NCI-H774 (cell line): ENCODE measurements at places on chromosomes 3 and 15.

DNA sequence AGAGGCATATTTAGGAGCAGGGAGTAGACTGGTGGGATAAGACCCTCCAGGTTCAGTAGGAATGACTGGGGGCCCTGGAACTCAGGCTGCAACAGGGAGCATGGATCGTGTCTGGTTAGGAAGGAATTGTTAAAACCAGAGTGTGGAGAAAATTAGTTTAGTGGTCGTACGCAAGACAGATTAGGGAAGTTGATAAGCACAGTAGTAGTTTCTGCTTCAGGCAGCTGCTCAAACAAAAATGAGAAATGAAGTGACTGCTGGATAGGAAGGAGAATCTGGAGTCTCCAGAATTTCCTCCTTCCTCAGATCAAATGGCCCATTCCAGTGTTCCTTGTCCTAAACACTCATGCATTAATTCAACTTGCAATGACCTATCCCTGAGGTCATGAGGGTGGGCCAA is 11.2 kb downstream of the MYD88 start:
- DNase-seq, result no peak

DNA sequence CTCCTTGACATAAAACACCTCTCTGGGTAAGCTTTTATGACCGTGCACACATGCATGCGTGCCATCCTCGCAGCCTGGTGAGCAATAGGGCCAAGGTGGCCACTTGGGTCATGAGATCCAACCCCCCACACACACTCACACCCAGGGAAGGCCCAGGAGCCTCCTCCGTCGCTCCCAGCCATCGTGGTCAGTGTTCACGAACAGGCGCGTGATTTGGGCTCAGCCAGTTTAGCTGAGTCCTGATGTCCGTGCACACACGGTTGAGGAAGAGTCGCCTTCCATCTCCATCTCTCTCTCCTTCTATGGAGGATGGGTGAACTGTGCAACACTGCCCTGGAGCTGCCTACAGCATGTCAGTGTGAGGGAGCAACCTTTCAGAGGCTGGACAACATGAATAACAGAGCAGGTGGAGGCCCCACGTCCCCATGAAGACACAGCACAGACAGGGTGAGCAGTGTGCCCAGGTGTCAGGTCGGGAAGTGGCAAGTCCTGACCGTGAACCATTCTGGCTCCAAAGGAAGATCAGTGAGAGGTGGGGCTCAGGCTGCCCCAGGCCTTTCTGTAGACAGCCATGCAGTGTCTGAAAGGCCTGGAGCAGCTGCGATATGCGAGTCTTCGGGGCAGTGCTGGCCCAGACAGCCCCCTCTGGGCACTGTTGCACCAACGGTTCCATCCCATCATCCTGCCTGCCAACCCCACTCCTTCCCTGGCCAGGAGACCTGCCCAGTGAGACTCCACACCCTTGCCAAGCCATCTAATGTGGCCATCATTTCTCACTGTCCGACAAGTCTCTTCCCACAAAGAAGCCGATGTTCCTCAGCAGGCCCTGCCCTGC is 253.4 kb downstream of the OCA2 start:
- no peak for DNase-seq

- DNase-seq, result no peak
Measured at GRCh38 chr3:113070072-113070640, 79.4 kb downstream of the GTPBP8 start.

GRCh38 chr3:37308247-37308646 is 133.9 kb upstream of the LRRFIP2 start:
- DNase-seq, result no peak

GRCh38 chr15:90625037-90625436 is 92.1 kb upstream of the BLM start:
- DNase-seq, result no peak

- no peak for DNase-seq
Measured at GRCh38 chr15:92049290-92049989, 195.9 kb downstream of the SLCO3A1 start.

GRCh38 chr3:78506581-78507195 is 1261.1 kb downstream of the ROBO1 start:
- DNase-seq, result no peak

GRCh38 chr3:23735062-23735461 is 70.7 kb upstream of the UBE2E1 start:
- no peak for DNase-seq

DNA sequence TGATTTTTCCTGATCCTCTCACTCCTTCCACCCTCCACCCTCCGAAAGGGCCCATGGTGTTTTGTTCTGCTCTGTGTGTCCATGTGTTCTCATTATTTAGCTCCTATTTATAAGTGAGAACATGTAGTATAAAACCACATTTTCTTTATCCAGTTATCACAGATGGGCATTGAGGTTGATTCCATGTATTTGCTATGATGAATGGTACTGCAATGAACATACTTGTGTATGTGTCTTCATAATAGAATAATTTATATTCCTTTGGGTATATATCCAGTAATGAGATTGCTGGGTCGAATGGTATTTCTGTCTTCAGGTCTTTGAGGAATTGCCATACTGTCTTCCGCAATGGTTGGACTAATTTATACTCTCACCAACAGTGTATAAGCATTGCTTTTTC is 126.0 kb downstream of the IMPG2 start:
- no peak for DNase-seq

GRCh38 chr3:133927540-133928066 is 31.9 kb upstream of the RAB6B start:
- DNase-seq, result no peak

DNA sequence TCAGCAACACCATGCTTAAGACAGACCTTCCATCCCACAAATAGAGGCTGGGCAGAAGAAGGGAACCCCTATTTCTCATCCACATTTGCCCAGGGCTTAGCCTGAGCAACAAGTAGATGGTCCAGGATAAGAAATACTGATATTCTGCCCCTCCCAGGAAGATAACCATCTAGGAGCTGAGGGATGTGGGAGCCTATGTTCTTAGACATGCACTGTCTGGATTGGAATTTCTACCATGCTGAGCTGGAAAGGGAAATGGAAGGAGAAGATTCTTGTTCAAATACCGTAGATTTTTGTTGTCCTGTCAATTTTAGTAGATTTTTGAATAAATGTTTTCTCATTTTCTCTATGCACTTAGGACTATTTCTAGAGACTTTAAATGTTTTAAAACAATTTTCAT is 450.7 kb upstream of the SEMA6D start:
- DNase-seq, result no peak

- DNase-seq, result no peak
Measured at GRCh38 chr15:67977414-67978089, 76.6 kb upstream of the PIAS1 start.

DNA sequence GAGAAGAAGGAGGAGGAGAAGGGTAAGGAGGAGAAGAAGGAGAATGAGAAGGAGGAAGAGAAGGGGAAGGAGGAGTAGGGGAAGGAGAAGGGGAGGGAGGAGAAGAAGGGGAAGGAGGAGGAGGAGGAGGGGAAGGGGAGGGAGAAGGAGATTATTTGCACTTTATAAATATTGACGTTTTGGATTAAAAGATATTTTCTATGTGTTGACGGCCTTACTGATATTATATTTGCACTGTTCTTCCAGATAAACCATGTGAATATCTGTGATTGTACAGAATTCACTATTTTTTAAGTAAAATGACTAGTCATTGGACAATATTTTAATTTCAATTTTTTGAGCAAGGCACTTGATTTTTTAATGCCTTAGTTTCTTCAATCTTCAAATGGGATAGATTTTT is 310.5 kb upstream of the DNAJC19 start:
- DNase-seq, result no peak

GRCh38 chr3:98823791-98824190 is 60.7 kb downstream of the ST3GAL6 start:
- DNase-seq, result no peak

- DNase-seq, result no peak
Measured at GRCh38 chr15:98787936-98788757, 139.8 kb downstream of the IGF1R start.

- DNase-seq, result no peak
Measured at GRCh38 chr3:193981504-193981903, 154.4 kb upstream of the HES1 start.

GRCh38 chr15:47819158-47819557 is 101.9 kb downstream of the SEMA6D start:
- DNase-seq, result no peak

DNA sequence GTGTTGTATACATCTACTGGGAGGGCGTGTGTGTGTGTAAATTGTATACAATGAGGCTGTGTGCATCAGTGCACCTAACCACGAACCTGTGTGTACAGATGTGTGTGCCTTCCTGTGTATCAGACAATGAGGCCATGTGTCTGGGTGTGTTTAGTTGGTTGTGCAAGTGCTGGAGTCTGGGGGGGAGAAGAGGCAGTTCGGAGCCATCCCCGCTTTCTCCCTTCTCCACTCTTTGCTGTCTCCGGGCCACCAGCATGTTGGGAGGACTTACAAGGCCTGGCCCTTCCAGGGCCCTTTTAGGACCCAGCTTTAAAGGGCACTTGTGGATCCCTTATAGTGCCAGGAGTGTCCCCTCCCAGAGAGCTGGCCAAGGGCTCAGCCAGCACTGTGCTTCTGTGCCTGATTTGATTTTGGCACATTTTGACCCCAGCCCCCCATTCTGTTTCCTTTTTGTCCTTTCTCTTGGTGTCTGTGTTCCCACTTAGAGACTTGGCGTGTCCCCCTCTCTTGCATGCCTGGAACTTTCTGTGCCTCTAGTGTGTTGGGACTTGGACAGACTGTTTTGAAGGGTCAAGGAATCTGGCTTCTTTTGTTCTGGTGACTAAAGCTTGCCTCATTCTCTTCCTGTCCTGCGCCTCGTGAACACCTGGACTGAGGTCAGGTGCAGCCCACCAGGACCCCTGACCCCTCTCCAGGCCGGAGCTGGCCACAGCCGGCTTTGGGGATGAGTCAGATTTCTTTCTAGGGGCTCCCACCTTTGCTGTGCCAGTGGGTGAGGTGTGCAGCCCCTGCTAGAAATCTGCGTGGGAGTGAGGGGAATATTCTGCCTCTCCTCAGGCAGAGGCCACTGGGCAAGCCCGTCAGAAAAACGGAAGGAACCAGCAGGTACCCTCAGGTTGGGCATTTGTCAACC is 1.5 kb downstream of the CTDSPL start:
- no peak for DNase-seq

GRCh38 chr3:117874904-117875874 is 1159.5 kb downstream of the IGSF11 start:
- DNase-seq, result no peak

- DNase-seq, result no peak
Measured at GRCh38 chr15:73600413-73601335, 32.5 kb downstream of the NPTN start.

DNA sequence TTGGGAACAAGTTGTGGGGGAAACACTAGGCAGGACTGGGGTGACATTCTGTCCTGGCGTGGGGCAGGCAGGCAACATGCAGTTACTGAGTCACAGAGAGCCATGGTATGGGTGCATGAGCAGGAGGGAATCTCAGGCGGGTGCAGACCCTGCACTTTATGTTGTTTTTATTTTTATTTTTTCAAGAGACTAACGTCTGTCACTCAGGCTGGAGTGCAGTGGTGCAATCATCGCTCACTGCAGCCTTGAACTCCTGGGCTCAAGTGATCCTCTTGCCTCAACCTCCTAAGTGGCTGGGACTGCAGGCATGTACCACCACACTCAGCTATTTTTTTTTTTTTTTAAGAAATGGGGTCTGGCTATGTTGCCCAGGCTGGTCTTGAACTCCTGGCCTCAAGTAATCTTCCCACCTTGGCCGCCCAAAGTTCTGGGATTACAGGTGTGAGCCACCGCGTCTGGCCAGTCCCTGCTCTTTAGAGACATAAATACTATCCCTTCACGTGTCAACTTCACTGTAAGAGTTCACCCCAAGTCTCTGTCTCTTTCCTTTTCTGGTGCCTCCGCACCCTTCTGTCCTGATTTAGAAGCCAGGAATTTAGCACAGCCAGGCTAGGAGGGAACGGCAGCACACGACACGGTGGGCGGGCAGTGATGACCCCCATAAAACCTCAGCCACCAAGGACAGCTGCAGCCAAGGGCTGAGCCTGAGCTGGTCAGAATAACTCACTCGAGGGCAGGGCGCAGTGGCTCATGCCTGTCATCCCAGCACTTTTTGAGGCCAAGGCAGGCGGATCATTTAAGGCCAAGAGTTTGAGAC is 72.8 kb upstream of the IQSEC1 start:
- no peak for DNase-seq

DNA sequence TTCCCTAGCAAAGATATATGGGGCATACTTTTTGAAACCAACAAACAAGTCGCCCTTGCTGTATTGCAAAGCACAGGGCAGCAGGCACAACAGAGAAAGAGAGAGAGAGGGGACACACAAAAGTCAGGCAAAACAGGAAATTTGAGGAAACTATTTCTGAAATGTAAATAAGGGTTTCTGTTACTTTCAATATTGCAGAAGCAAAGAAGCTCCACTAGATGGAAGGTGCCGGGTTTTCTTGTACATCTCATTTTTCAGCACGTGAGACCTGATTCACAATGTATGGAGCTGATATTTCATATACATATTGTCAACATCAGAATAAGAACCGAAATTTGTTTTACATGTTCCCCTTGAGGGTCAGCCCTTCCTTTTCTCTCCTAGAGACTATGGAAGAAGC is 127.4 kb downstream of the FOXP1 start:
- no peak for DNase-seq

- no peak for DNase-seq
Measured at GRCh38 chr3:11541321-11542303, 102.1 kb downstream of the VGLL4 start.

GRCh38 chr3:79199966-79200365 is 567.8 kb downstream of the ROBO1 start:
- DNase-seq, result no peak

DNA sequence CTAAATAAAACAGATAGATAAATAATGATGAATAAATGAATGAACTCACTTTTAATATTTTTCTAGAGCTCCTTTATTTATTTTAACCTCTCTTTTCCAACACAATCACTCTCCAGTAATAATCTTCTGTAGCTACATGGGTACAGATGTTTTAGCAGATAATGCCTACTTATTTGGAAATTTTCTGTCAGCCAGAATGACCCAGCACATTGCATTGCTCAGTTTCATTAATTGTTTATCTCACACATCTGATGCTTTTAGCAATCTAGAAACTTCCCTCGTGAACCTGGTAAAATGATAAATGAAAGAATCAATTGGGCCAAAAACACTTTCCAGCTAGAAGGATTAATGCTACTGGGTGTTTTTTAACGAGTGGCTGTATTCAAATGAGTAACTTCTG is 14.9 kb upstream of the MYH15 start:
- DNase-seq, result no peak

GRCh38 chr15:71571641-71572040 is 238.7 kb upstream of the NR2E3 start:
- no peak for DNase-seq

DNA sequence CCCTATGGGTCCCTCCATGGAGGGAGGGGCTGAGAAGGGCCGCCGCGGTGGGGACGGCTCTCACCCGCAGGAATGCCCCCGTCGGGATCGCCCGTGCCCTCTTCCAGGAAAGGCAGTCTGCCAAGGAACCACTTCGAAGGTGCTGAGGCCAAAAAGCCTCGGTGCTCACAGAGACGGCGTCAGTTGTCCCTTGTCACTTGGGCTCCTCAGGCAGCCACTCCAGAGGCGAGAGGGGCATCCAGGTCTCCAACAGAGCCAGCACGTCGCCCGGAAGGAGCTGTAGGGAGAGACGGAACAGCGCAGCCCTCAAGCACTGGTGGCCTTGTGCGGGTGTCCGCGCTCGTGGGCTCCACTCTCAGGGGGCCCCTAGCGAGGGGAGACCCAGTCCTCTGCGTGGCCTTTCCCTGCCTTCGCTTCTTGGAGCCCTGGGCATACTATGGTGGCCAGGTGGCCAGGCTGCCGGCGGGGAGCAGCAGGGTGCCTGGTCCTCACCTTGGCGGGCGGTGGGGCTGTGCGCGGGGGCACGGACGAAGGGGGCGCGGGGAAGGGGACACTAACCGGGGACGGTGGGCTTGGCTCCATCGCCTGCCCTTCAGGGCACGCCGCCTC is 994 bp downstream of the MESP1 start:
- no peak for DNase-seq
